ENCODE measurements at places on chromosomes 2 and 18.
A peak's percentile ranks its signal among the peaks of the same experiment; 100 is the strongest.

GRCh38 chr2:68995916-68996315 is 17.1 kb upstream of the ANTXR1 start:
- DNase-seq = no peak

GRCh38 chr2:107111623-107112022 is 225.7 kb upstream of the ST6GAL2 start:
- no peak for DNase-seq

DNA sequence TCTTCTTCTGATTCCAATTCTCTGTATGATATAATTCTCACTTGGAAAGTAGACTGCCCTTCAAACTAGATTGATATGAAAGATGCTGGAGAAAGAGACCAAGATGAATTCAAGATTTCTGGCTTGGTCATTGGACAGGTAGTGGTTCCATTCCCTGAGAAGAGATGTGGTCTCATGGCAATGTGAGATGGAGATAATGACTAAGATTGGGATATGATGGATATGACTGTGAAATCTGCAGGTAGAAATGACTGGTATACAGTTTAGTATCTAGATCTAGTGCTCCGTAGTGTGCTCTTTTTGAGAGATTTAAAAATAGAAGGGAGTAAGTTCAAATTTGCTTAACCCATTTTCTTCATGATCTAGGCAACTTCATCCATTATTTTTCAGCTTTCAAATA is 425.4 kb upstream of the TRIB2 start:
- no peak for DNase-seq

GRCh38 chr2:14306268-14306861 is 326.2 kb upstream of the LRATD1 start:
- DNase-seq = no peak

DNA sequence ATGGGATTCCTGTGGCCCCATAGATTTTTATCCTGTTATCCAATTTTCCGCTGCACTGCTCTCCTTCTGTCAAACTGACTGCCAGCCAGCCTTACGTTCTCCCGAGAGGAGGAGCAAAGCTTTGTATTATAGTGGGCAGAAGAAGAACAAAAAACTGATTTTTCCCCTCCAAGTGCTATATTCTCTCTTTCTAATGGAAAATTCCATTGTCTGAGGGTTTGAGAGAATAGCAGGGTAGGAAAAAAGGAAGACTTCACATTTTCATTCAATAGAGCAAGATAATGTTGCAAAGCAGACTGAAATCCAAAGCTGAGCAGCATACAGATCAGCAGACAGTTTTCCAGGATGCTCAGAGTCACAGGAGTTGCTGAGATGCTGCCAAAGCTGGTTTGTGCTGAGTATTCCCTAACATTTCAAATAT is 238.0 kb downstream of the UBE2E3 start:
- no peak for DNase-seq

- DNase-seq = no peak
Measured at GRCh38 chr2:10196948-10197696, 74.6 kb downstream of the RRM2 start.

DNA sequence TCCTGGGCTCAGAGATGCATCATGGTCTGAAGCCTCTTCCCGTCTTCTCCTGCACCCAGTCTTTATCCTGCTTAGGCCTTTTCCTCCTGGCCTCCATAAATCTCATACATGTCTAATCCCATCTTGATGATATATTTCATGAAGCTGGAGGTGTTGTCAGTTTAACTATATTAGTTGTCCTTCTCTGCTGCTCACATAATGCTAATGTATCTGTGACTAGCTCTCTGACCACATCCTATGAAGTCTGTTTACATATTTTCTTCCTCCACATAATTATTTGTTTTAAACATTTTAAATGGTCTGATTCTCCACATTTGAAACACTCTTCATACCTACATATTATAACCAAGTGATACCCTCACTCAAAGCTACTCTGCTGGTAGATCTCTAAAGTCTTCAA is 315.2 kb upstream of the RND3 start:
- no peak for DNase-seq

- no peak for DNase-seq
Measured at GRCh38 chr18:70169747-70170146, 35.7 kb downstream of the RTTN start.

- no peak for DNase-seq
Measured at GRCh38 chr2:235592430-235592829, 98.6 kb downstream of the AGAP1 start.

- DNase-seq = no peak
Measured at GRCh38 chr2:7392076-7392787, 475.0 kb downstream of the RNF144A start.

- peak; percentile 45 for DNase-seq
Measured at GRCh38 chr2:98608962-98609604, 694 bp downstream of the UNC50 start.

DNA sequence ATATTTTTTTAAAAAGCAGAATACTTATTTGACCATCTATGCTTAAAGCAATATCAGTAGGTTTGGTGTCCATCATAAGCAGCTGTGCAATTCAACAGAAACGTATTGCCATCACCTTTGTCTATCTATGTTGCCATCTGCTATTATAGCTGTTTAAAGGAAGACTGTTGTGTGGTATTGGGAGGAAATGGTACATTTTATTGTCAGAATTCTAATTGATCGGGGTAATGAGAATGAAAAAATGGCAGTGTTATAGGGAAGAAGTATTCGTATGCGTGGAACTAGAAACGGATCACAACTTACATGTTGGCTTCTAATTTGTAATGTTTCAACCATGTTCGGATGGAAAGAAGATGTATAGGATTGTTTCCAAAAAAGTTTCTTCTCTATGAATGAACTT is 90.3 kb upstream of the RANBP2 start:
- no peak for DNase-seq

GRCh38 chr2:160454070-160454797 is 39.4 kb downstream of the RBMS1 start:
- DNase-seq = no peak

GRCh38 chr18:5317186-5317585 is 21.7 kb upstream of the ZBTB14 start:
- no peak for DNase-seq

- DNase-seq = no peak
Measured at GRCh38 chr18:73979742-73980141, 167.9 kb downstream of the FBXO15 start.

DNA sequence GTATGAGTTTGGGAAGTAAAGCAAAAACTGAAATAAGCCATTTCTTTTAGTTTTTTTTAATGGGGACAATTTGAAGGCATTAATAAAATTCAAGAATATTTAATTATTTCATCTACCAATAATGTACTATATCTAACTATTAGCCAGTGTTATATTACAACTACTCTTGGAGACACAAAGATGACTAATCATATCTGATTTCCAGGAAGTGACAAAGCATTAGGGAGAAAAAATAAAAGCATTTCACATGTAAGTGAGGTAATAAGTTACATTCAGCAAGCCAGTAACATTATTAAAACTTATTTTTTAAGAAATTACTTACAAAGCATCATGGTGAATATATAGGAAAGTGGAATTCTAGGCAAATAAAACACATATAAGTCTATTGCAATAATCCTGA is 781.3 kb upstream of the NRXN1 start:
- peak; percentile 76 for DNase-seq

GRCh38 chr2:130915149-130915548 is 78.4 kb downstream of the ARHGEF4 start:
- no peak for DNase-seq

GRCh38 chr2:177347570-177347969 is 45.0 kb upstream of the AGPS start:
- DNase-seq = no peak

GRCh38 chr2:84278386-84278785 is 180.7 kb downstream of the SUCLG1 start:
- no peak for DNase-seq

DNA sequence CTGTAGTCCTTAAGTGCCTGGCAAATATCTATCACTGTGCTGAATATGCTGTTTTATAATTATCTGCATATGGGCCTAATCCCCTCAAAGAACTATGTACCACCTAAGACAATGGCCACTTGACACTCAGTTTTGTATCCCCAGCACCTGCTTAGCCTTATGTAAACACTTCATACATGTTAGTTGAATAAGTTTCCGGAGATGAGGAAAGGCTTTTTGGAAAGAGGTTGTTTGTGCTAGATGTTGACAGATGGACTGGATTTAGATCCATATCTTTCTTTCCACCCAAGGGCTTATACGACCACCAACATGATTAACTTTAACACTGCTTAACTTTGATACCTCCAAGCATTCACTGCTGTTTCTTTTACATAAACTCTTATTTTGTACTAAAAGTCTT is 63.3 kb downstream of the FAM228A start:
- DNase-seq = no peak

DNA sequence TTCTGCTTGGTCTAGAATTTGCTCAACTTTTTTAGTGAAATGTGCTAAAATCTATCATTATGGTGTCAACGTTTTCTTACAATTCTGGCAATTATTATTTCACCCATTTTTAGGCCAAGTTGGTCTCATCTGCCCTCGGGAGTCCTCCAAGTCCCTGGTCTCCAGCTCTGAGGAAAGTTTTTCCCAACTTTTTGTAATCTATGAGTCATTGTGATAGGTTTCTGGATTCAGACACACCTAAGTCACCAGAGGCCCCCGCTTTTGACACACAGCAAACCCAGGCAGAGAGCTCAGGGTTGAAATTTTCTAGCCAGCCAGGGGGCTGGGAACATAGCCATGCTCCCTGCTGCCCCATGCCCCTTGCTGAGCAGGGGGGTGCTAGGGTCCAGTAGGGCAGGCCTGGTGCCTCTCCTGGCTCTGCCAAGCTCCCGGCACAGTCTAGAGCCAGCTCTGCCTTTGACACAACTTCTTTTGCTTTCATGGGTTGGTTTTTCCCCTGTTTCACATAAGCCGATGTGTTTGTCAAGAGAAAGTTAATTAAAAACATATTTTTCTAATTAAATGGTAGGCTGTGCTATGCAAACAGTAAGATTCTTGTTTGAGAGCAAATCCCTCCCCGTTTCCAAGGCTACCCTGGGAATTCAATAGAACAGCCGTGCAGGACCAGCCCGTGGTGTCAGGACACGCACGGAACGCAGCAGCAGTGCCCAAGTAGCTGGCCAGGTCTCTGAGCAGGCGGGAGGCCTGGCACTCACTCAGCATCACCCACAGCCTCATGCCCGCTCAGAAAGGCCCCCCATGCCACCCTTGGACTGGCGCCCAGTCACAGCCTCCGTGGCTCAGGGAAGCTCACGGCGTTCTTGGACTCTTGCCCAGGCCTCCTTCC is 25.5 kb upstream of the SNED1 start:
- DNase-seq = no peak

- DNase-seq = no peak
Measured at GRCh38 chr18:43009674-43010073, 105.8 kb downstream of the RIT2 start.

- no peak for DNase-seq
Measured at GRCh38 chr2:56889738-56890137, 705.9 kb downstream of the CCDC85A start.

DNA sequence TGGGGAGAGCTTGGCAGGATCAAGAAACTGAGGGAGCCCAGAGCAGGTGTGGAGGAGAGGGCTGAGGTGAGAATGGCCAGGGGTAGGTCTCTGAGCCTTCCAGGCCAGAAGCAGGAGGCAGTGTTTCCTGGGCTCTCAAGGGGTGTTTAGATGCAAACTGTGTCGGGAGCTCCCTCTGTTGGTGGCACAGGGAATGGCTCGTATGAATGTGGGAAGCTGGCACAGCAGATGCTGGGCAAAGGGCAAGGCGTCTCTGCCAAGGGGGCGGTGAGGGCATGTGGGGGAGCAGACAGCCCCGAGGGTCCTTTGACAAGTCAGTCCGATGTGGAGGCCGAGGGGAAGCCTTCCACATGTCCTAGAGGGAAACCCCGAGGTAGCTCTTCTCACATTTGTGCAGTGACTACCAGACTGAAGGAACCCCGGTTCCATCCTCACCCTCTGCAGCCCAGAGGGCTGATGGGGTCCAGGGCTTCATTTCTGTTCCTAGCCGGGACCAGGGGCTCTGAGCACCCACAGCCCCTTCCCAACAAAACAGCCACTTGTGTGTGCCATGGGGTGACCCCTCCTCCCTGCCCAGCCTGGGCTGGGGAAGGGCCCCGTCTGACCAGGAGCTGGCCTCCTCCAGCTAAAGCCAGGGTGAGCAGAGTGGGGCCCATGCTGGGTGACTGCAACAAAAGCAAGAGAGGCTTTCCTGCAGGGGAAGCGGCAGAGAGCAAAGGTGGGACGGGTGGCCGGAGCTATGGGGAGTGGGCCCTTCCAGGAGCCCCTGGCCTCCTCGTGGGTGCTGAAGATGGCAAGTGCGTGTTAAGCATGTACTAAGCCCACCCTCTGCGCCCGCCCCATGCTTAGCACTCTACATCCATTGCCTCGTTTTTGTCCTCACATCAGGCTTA is 103.4 kb downstream of the SEPTIN10 start:
- DNase-seq = peak; percentile 73

GRCh38 chr18:28716338-28716737 is 539.4 kb upstream of the CDH2 start:
- no peak for DNase-seq

- no peak for DNase-seq
Measured at GRCh38 chr2:621303-622099, 55.7 kb downstream of the TMEM18 start.

GRCh38 chr2:60070736-60071489 is 482.5 kb downstream of the BCL11A start:
- DNase-seq = peak; percentile 46

- DNase-seq = no peak
Measured at GRCh38 chr2:11482473-11483035, 16.6 kb upstream of the E2F6 start.

DNA sequence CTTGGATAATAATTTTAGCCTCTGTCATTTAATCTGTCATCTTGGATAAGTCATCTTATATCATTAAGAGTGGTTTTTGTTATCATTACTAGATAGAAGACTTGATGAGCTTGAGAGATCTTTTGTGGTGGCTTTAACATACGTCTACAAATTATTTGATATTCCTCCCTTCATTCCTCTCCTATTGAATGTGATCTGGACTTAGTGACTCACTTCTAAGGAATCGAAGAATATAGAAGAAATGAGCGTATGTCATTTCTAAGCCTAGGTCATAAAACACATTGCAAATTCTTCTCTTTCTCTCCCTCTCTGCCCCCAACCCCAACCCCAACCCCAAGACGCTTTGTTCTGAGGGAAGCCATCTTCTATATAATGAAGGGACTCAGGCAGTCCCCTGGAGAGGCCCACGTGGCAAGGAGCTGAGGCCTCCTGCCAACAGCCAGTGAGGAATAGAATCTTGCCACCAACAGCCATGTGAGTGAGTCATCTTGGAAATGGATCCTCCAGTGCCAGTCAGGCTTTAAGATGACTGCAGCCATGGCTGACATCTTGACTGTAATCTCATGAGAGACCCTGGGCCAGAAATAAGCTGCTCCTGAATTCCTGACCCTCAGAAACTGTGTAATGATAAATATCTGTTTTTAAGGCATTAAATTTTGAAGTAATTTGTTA is 221.6 kb upstream of the SP5 start:
- DNase-seq = peak; percentile 54
